ENCODE measurements at places on chromosomes 2 and 18.
A peak's percentile ranks its signal among the peaks of the same experiment; 100 is the strongest.

GRCh38 chr2:45922577-45922988 lies 271.1 kb downstream of the PRKCE start:
- no peak for DNase-seq

- DNase-seq: no peak
These were observed 256.9 kb upstream of the COPS8 start for GRCh38 chr2:236828820-236829219.

DNA sequence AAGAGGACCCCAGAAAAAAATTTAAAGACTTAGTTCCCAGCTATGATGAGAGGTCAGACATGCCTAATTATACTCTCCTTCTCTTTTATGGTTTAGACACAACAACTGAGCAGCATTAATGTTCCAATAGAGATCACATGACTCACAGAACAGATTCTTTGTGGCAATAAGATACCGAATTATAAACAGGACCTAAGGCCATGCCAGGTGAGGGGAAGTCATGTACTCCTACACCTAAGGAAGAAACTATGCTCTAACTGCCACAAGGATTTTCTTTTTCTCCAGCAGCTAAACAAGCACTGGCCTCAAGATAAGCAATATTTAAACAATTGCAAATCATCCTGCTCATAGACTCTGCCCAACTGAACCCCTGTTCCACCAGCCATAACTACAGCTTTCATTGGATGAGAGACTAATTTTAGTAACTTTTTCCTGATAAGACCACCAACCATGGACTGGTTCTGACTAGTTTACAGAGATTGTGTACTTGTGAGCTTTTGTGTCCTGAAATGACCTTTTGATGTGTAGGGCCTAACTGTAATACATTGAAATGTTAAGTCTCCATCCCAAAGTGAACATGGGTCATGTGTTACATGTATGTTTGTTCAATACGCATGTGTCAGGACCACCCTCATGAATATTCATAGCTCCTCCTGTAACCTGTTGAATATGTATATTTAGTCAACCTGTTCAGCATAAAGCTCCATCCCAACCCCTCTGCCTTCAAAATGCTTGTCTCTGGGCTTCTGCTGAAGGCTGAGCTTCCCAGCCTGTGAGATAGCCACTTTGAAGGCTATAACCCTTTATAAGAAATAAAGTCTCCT lies 21.6 kb upstream of the NFE2L2 start:
- DNase-seq: no peak

DNA sequence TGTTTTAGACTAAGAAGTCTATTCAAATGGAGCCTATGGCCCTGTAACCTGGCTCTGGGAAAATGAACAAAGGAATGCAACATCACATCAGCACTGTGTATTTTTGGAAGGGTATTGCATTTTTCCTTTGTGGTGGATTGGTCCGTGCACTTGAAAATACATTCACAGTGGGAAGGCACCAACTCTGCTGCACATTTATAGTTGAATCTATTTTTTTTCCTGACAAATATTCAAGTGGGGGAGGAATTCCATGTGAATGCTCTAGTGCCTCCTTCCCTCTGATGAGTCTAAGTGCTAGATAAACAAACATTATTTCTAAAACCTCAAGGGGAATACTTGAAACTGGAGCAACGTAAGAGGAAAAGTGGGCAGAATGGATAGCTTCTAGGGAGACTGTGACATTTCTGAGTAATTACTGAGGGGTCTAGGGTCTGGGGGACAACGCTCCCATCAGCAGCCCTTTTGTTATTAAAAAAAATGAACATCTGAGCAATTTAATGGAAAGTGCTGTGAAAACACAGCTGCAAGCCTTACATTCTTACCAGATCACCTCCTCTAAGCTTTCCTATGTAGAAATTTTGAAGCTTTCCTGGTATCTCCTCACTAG lies 208.2 kb downstream of the SLC8A1 start:
- peak; percentile 71 for DNase-seq

DNA sequence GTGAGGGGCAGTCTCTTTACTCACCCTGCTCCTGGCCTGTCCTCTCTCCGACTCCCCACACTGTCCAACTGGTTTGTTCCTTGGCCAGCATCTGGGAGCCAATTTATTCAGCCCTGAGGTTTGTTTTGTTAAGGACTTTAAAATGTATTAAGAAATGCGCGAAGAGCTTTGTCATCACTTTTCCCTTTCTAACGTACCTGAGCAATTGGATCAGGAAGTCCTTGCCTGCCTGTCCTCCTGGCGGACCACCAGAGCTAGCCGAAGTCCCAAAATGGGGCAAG lies 164.7 kb upstream of the MSH6 start:
- no peak for DNase-seq

DNA sequence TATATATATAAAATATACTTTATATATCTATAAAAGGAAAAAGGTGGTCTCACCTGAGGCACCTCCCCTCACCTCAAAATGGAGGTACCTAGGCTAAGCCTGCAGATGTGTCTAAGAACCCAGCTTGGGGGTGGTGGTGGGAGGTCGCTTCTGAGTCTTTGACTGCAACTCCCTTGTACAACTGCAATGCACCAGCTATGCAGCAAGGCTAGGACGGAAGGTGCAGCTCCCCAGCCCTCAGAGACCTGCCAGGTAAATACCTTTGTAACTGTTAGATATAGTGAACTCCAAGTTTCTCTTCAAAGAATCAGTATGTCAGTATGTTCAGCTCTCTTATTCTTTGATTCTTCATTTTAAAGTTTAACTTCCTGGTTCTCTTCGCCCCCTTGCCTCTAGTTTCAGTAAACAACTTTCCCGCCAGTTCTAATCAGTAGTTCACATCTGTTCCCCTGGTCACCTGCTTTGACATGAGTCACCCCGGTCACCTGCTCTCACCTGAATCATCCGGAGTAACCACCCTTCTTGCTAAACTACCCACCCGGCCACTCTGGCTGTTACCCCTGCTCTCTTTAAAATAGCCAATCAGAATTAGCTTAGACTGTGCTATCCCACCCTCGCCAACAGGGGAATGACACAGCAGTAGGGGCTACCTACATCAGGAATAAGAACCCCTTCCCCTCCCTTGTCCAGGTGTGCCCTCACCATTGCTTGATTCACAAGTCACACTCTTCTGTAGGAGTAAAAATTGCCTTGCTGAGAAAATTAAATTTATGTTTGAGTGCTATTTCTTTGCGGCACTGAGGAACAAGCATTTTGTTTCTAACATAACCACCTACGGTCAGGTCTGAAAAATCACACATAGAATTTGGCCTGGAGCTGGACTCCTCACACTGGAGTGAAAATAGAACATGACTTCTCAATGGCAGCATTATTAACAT lies 24.7 kb upstream of the IMPA2 start:
- no peak for DNase-seq

GRCh38 chr2:224716201-224716600 lies at the start of gene CCDC195:
Gene CCDC195, minus strand, starts transcription at chr2:224716365. Its CDS starts 0 bp downstream, at chr2:224716365.
- no peak for DNase-seq

DNA sequence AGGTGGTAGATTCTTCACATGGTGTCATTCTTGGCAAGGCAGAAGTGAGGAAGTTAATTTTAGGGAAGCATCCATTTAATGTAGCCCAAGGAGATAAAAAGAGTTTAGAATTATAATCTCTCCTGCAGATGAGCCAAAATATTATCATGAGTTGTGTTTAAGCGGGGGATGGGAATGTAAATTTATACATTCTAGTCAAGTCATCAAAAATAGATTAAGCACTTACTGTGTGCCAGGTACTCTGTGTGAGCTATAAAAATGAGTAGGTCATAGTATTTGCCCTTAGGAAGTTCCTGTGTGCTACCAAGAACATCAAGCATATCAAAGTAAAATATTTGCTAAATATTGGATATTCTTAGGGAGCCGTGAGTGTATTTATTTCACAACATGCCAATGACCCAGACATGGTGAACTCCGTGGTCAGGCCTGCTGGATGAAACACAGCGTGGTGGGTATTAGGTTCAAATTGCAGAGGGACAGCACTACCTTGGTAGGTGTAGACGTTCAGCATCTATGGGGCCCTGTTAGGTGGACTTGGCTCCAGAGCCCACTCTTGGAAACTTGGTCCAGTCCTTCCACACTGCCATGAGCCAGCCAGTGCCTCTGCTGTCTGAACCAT lies 37.4 kb downstream of the MEIS1 start:
- no peak for DNase-seq

GRCh38 chr2:41791523-41791922 lies 256.3 kb upstream of the PKDCC start:
- DNase-seq: no peak

- DNase-seq: no peak
These were observed 116.4 kb downstream of the IRS1 start for GRCh38 chr2:226683196-226683595.

DNA sequence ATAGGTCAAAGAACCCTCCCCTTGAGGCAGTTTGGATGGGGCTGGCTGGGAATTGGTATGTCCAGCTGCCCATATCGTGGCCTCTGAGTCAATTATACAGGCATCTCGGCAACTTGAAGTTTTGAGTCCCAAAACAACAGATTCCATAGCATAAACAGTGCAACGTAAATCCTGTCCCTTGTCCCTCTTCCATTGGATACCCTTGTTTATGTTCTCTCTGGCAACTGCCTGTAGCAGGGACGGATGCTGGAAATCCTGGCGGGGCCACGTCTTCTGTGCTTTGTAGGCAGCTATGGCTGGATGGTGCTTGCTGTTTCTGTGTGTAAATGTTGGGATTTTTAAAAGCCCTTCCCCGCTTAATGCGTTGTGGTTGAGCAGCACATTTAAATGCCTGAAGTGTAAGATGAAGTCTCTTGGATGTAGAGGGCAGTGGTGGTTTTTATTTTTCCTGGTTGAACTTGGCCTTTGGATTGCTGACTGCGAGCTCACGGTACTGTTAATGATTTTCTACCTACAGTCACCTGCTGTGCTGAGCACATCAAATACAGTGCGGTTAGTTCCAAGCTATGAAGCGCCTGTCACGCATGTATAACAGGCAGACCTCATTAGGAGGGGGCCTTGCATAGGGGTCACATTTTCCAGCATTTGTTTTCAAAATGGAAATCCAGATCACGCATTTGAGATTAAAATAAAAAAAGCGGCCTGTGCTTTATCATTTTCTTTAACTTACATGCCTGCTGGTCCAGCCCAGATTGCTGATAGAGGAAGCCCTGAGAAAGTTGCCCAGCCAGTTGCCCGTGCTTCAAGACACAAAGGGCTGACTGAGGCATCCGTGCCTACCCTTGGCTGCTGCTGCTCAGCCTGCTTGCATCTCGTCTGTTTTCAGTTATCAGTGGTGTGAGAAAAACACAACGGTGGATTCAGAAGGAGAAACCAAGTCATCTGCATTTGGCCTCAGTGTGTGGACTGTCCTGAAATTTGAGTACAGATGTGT lies 84.7 kb downstream of the NEDD4L start:
- no peak for DNase-seq

DNA sequence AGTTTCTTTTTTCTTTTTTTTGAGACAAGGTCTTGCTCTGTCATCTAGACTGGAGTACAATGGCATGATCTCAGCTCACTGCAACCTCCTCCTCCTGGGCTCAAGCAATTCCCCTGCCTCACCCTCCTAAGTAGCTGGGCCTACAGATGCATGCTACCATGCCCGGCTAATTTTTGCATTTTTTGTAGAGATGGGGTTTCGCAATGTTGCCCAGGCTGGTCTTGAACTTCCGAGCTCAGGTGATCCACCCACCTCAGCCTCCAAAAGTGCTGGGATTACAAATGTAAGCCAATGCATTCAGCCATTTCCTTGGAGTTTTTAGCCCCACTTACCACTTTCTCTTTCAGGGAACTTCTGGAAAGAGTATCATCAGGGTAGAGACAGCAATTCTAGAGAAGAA lies 153.3 kb upstream of the THSD7B start:
- DNase-seq: no peak
